ENCODE measurements at places on chromosomes 4 and X.

DNA sequence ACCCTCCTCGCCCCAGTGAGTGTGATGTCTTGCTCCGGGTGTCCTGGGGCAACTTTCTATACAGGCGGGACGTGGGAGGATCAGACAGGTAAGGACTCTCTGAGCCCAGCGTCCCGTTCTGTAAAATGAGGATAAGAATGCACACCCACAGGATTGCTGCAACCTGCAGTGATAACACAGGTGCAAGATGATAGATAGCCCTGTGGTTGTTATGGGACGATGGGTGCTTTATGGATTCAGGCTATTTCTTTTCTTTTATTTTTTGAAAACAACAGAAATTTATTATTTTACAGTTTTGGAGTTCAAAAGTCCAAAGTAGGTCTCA is 28.6 kb downstream of the BEX3 start:
- no peak for DNase-seq

- DNase-seq, result no peak
These were observed 29.0 kb downstream of the UTP14A start for GRCh38 chrX:129934952-129935351.

DNA sequence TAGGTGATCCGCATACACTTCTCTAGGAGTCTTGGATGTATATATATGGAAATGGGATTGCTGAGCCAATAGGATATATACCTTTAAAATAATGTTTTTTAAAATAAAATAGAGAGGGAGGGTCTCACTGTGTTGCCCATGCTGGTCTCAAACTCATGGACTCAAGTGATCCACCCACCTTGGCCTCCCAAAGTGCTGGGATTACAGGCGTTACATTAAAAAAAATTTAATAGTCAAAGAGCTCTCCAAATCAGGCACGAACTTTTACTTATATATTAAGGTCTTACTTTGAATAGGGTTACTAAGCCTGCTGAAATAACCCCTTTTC is 109.0 kb downstream of the GNL3L start:
- no peak for DNase-seq

GRCh38 chrX:155070038-155070437 is 898 bp downstream of the CMC4 start:
- no peak for DNase-seq

DNA sequence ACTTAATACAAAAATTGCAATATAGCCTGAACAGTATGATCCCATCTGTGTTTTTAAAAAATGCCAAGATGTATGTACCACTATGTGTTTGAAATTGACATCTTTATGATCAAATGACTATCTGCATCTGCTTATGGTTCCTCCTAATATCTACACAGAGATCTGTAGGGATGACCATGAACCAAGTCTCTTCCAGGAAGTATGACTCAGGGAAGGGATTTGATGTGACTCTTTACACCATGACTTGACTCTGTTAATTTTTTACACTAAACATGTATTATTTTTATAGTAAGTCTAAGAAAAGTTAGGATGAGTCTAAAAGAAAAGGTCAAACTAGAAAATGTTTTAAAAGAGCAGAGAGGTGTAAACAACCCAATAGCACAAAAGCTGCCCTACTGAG is 164.0 kb downstream of the SH3KBP1 start:
- no peak for DNase-seq

DNA sequence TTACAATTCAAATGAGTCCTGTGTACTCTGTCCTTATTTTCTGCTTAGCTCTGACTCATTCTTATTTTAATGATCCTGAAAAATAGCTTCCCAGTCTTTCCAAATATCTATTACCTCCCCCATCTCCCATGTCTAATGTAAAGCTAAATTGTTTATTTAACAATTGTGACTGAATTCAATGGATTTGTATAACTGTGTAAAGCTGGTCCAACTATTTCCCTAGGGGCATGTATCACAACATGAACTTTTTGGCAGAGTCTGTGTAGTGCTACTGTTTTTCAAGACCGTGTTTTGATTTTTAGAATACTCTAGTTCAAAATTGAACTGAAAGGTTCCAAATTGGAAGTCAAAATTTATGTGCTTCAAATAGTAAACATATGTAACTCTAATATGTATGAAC is 67.8 kb downstream of the SPCS3 start:
- no peak for DNase-seq

DNA sequence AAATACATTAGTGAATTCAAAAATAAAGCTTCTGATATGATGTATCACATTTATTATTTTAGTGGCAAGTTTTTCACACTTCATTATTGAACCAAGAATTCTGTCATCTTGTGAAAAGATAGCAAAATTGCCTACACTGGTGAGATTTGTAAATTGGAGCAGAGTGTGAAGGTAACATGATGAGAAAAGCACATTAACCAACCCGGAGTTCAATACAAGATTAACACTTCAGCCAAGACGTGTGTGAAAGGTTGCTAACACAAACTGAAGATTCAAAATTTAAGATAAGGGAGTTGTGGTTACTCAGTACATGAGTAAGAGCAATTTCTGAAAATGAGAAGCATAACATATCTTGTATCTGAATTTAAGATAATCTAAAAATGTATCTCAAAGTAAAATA is 346.7 kb downstream of the PDHA2 start:
- DNase-seq, result no peak

DNA sequence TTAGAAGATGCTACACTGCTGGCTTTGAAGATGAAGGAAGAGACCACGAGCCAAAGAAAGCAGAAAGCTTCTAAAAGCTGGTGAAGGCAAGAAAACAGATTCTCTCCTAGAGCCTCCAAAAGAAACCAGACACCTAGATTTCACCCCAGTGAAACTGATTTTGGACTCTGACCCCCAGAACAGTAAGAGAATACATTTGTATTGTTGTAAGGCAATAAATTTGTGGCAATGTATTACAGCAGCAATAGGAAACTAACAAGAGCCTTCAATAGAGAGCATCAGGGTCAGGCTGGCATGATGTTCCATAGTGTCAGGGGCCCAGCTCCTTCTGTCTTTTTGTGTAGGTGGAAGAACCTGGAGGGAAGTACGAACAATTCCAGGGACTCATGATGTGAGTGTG is 6.0 kb upstream of the TEC start:
- no peak for DNase-seq

- DNase-seq, result no peak
These were observed 5.3 kb downstream of the IGFBP7 start for GRCh38 chr4:57104706-57105560.

GRCh38 chr4:1684506-1685234 is 557 bp upstream of the FAM53A start:
- DNase-seq, result peak; percentile 94

- no peak for DNase-seq
These were observed 6.1 kb downstream of the AWAT2 start for GRCh38 chrX:70043685-70044084.

DNA sequence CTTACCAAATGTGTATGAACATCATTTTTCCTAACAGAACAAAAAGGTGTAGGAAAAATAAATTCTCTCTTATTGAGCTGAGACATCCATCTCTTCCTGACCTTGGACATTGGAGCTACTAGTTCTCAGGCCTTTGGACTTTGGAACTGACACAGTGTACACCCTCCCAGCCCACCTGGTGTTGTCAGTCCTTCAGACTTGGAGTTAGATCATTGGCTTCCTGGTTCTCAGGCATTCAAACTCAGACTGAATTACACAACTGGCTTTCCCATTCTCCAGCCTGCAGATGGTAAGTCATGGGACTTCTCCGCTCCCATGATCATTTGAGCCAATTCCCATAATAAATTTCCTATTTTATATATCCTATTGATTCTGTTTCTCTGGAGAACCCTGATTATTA is 84.8 kb upstream of the EDNRA start:
- no peak for DNase-seq

DNA sequence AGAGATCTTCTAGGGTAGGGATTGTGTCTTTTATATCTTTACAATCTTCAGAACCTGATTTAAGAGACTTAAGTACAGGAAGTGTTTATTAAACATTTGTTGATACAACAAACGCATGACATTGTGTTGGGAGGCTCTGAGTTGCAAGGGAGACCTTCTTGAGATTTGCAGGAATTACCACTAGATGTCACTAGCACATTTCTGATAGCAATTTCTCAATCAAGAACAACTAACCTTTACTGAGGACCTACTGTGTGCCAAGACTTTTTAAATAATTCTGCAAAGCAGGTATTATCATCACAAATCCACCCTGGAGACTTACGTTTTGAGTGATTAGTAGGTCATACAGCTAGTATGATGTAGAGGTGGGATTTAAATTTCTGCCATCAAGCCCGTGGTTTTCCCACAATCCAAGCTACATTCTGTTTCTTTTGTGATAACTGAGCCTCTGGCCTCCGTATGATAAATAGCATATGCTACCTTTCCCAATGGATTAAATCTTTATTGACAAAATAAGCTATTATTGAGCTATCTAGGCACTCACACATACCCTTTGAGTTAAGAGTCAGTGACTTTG is 986.0 kb downstream of the CCSER1 start:
- no peak for DNase-seq

DNA sequence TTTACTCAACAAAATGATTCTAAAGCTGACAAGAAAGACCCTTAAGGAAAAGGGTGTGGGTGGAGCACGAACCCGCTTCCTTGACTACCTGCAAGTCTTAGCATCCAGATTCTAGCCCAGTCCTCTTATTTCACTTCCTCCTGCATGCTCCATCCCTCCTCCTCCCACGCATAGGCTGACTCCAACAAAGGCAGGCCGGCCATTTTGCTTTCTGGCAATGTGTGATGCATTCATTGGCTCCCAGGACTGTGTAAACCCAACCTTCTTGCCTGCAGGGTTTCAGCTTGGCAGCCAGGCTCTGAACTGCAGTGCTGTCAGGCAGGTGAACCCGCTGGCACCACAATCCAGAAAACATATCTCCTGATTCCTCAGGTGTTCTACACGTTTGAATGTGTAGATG is 39.3 kb downstream of the RTL9 start:
- DNase-seq, result no peak

All from activated gamma-delta T cell treated with Interleukin-2 at 50 U/mL for 16 hours (primary cell).